ENCODE measurements at places on chromosomes 1 and 21.
A peak's percentile ranks its signal among the peaks of the same experiment; 100 is the strongest.

- DNase-seq, result no peak
These were observed 24.5 kb upstream of the SOAT1 start for GRCh38 chr1:179269071-179269470.

- DNase-seq, result no peak
These were observed 288.5 kb upstream of the SNX7 start for GRCh38 chr1:98373056-98373455.

DNA sequence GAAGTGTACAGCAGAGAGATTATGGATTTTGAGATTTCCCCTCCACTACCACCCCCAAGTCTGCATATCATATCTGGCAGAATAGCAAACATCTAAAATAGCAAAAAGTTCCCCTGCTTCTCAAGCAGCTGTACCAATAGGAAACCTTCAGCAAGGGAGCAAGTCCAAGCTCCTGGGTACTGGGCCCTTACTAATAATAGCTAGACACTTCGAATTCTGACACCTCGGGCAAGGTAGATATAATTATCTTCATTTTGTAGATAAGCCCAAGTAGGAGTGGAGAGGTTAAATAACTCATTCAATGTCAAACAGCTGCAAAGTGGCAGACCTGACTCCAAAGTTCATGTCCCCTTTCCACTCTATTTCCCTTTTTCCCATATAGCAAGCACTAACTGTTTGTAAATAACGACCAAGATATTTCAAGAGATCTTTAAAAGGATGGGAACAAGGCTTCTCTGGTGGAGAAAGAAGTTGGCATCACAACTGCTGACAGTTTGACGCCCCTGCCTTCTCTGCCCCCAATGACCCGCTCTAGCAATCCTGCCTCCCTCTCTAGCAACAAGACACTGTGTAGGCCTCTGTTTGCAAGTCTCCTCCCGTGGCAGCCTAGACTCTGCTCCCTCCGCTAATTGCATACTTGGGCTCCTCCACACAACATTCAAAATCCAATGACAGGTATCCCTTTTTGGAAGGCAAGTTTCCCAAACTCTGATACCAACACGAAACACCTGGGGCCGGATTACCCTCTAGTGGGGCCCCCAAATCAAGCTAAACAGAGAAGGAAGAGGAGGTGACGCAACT, 18.7 kb upstream of the ADAR start:
- peak; percentile 53 for DNase-seq

- DNase-seq, result no peak
These were observed 66.7 kb downstream of the MAGI3 start for GRCh38 chr1:113456967-113457366.

DNA sequence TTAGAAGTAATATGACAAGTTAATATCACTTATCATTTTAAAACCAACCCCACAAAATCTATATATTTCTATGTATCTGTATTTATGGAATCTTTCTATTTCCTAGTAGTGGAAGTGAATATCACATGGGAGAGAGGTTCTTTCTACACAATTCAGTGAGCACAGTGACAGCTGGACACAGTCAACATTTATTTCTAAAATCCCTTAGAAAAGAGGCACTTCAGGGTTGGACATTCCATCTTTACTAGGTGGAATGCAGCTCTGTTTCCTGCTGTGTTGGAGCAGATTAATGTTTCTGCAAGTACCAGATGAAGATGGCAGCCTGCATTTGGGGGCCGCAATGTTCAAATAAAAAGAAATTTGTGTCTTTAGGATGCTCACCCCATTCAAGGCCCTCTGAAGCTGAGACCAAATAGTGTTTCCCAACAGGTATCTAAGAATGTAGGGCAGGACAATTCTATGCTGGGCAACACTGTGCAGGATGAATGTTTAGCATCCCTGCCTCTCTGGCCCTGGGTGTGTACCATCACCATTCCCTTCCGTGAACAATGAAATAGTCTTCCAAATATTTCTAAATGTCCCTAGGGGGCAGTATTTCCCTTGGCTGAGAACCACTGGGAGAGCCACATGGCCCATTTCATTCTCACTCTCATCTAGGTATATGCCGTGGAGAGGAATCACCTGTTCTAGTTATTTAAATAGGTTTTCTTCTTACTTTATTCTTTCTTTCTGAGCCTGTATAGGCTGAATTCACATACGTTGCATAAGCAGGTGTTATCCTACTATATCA, 394.8 kb downstream of the PRDM2 start:
- DNase-seq, result no peak

DNA sequence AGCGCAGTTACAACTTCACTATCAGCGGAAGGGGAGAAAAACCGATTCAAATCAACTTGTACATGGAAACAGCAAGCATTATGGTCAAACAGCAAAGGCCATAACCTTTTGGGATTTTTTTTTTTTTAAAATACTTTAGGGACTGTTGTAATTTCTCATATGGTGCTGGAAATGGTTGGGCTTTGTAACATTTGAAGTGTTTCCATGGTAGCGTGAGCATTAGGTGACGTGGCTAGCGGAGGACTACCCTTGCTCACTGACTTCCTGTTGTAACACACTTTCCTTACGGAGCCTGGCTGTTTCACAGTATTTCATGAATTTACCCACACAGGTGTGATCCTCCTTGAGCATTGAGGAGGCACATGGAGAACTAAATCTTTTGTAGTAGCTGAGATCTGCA, 269.5 kb downstream of the TM2D1 start:
- DNase-seq, result no peak

GRCh38 chr1:221418346-221418745, 323.5 kb downstream of the DUSP10 start:
- DNase-seq, result no peak

- DNase-seq, result no peak
These were observed 537.4 kb upstream of the RGS18 start for GRCh38 chr1:191620883-191621282.
